ENCODE measurements at places on chromosomes 5 and 9.

GRCh38 chr9:110820381-110820780 lies 151.8 kb downstream of the MUSK start:
- DNase-seq: no peak

DNA sequence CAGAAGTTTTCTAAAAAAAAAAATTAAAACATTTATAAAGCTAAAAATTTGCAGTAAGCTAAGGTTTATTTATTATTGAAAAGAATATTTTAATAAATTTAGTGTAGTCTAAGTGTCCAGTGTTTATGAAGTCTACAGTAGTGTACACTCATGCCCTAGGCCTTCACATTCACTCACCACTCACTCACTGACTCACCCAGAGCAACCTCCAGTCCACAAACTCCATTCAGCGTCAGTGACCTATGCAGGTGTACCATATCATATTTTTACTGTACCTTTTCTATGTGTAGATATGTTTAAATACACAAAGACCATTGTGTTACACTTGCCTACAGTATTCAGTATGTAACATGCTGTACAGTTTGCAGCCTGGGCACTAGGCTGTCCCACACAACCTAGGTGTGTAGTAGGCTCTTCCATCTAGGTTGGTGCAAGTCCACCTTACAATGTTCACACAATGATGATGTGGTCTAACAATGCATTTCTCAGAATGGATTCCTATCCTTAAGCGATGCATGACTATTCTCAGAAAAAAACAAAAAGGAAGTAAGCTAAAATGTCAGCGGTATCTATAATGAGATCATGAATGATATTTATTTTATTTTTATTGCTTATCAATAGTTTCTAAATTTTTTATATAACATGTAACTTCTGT lies 336.7 kb downstream of the AGTPBP1 start:
- no peak for DNase-seq

- DNase-seq: no peak
Observed at GRCh38 chr9:136858452-136858843, 6.3 kb downstream of the MAMDC4 start.

GRCh38 chr9:98144076-98144475 lies 25.1 kb upstream of the TRIM14 start:
- no peak for DNase-seq

- no peak for DNase-seq
Observed at GRCh38 chr5:135492319-135492626, 40.1 kb upstream of the TIFAB start.

- no peak for DNase-seq
Observed at GRCh38 chr9:133592731-133593409, 16.3 kb downstream of the FAM163B start.

GRCh38 chr5:150234576-150235499 lies 45.0 kb downstream of the SLC6A7 start:
- DNase-seq: no peak

Measured in stimulated activated CD4-positive, alpha-beta T cell treated with anti-CD3 and anti-CD28 coated beads, Interleukin-12 subunit alpha, Interleukin-12 subunit beta, amount 100 ng/mL, for 24 hours (primary cell).